ENCODE measurements at places on chromosomes 6 and 20.

- DNase-seq: no peak
These were observed 396.2 kb downstream of the RFPL4B start for GRCh38 chr6:112743323-112743722.

GRCh38 chr20:62979876-62980373 is 26.8 kb downstream of the BHLHE23 start:
- DNase-seq: no peak

DNA sequence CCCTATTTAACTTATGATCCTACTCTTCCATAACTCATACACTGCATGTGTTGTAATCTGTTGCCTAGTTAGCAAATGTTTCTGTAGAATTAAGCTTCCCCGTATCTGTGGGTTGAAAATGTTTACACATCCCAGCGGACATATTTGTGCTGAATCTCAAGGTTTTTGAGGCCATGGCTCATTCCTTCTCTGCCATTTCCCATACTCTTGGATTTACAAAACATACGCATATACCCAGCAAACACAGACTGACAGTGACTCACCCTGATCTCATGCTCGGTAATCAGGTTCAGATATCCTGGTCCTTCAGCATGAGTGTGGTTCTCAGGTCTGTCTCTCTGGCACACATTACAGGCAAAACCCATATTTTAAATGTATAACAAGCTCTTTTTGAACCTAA is 58.7 kb downstream of the AGPAT4 start:
- DNase-seq: peak; percentile 76

DNA sequence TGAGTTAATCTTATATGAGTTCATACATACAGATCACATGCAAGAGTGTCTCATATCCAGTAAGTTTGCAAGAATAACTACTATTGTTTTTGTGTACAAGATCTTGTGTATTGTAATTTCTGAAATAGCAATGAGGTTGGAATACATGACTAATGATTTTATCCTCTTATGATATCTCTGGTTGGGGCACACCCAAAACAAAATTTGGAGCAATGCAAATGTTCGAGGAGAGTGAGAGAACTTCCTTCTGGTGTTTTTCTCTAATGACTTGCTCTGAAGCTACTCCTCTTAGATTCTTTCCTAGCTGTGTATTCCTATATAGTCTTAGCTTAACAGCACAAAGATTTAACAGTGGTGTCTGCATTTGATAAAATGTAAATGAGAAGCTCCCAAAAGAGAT is 252.5 kb downstream of the LAMA2 start:
- no peak for DNase-seq

DNA sequence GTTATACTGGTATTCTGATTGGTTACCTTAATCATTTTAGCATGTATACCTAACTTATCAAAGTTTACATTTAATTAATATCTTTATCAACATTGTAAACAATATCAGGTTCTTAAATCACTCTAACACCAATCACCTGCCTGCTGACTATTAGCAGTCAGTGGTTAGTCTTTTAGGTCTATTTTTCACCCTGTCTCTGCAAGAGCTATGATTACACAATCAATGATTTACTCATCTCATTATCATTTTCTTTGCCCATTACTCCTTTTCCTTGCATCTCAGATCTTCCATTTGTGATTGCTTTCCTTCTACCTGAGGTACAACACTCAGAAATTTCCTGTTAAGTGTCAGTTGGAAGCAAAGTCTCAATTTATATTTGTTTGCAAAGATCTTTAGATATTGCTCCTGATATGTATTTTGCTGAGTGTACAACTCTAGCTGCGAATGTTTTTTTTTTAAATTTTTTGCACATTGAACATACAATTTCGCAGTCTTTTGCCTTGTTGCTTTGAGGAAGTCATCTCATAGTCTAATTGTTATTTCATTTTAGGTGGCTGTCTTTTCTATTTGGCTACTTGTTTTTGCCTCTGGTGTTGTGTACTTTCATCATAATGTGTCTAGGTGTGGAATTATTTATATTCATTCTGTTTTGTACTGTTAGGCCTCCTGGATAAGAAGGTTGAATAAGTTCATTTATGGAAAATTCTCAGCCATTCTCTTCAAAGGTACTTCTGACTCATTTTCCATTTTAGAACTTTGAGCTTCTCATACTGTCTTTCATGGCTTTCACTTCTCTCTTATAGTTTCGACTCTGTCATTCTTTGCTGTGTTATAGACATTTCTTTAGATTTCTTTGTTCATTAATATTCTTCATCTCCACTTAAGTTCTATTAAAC is 104.9 kb upstream of the CEP162 start:
- no peak for DNase-seq

DNA sequence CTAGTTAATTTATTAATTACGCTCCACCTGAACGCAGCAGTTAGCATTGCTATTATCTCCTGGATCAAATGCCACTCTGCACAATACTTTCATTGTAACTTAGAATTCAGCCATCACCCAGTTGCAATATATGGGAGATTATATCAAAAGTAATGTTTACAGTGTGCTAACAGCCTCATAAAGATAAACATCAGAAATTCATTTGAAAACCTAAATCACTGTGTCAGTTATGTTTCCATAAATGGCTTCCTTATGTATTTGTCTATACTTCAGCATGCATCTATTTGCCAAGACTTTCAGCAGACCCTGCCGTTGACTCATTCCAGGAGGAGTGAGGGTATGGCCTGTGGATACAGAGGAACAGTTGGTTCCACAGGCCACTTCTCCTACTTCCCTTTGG is 300.1 kb downstream of the TFAP2B start:
- no peak for DNase-seq

DNA sequence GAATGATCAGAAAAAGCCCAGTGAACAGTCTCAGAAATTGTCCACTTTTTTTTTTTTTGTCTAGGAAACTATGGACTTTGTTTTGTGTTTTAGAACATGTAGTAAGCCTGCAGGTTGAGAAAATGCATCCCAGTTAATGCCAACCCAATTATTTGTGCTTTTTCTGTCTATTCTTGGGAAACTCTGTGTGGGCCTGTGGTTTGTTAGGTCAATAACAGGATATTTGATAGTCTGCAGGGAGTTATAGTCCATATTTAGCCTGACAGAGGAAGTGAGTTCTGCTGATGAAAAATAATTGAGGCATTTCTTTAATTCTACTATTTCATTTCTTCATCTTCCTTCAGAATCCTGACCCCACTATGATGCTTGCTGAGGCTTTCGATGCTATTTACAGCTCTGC is 154.0 kb upstream of the LAMP5 start:
- DNase-seq: no peak

DNA sequence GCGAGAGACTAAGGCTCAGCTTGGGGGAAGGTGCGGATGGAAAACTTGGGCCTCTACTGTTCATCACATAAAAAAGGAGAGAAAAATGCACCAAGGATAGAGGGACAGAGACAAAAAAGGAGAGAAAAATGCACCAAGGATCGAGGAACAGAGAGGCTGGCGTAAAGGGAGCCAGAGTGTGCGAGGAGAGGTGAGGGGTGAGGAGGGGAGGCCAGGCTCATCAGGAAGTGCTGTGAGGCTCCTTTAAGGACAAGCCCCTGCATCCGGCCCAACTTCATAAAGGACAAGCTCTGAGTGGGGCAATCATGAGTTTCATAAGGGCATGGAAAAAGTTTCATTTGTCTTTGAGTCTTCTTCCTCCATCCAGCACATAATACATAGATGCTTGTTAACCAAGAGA is 117.2 kb upstream of the NXT1 start:
- DNase-seq: no peak

DNA sequence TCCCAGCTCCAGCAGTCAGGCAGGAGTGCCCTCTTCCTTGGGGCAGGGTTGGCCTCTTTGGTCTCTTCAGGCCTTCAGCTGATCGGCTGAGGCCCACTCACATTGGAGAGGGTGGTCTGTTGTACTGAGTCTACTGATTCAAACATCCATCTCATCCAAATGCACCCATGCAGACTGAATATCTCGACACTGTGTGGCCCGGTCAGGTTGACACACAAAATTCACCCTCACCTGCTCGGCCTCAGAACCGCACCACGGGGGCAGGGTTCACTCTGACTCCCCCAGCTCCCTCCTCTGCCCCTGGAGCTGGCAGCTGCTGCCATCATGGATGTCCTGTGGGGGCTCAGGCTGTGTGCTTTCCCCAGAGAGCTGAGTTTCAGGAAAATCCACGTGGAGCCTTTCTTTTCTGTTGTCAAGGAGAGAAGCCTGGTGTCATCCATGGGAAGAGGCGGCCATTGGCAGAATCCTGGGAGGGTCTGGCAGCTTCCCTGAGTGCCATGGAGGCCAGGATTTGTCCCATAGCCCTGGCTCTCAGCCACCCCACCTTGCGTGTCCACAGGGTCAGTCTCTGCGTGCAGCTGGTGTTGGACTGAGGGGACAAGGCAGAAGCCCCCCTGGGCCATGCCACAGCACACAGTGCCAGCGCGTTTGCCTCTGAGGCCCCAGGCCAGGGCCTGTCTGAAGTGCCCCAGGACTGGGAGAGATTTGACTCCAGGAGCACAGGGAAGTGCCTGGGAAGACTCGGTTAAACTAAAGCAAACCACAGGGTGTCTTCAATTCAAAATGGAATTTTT is 114.1 kb downstream of the ERMARD start:
- no peak for DNase-seq

GRCh38 chr20:33549229-33549999 is 59.5 kb downstream of the CBFA2T2 start:
- DNase-seq: no peak

DNA sequence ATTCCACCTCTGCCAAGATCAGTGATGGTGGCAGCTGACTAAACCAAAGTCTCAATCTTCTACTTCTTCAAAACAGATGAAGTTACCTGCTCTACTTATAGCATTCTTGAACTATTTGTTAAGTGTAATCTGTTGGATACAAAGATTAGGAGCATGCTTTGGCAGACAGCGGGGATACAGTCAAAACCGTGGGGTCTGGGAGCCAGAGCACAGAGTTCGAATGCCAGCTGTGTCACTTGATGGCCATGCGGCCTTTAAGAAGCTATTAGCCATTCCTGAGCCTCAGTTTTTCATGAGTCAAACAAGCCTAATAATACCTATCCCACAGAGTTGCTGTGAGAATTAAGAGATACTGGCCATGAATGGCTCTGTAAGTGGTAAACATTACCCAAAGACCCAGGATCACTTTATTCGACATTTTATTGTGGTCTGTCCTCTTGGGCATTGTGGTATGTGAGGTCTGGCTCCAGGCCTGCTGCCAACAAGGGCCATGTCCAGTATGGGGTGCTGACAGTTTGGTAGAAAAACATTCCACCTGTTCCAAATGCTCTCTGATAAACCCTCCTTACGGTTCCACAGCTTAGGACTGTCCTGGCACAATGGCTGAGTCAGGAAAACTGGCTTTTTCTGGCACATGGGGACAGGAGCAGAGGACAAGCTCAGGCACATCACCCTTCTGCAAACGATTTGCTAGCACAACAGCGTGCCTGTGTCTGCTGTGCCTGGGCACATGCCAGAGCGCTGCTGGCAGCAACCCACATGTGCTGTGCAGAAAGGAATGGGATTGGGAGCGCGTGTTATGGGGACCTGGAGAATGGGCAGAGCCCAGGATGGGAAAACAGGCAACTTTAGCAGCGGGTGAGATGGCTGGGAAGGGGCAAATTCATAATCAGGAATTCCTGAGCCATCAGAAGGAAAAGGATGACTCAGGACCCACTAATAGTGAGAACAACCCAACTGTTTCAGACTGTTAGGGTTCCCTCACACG is 15.7 kb upstream of the FAM83C start:
- peak; percentile 96 for DNase-seq

DNA sequence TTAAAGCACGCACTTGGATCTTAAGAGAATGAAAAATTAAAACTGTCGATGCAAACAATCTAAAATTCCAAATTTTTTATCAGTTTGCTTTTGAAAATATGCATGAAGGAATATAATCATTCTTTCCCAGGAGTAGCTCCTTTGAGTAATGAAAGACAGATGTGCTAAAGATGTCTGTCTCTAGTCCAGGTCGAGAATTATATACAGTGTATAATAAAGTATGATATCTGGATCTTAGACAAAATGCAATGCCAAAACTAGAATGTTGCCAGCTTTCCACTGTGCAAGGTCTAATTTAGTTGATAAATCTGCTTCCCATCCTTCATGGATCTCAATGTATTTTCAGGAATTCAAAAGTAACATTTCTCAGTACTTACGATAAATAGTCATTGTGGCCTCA is 65.1 kb upstream of the ADGRG6 start:
- DNase-seq: no peak

DNA sequence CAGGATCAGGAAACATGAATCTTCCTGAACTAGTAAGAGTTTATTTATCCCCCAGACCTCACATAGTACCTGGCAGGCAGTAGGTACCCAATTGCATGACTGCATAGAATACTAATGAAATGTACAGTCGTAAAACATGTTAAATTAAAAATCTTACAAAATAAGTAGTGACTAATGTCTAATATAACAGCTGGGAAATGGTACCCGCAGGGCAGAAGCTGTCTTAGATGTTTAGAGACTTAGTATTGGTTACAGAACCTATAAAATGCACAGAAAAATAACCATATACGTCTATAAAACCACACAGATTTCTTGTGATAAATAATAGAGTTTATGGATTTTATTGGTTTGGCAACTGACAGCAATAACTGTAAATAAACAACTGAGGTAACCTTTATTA is 139.1 kb upstream of the GMDS start:
- DNase-seq: no peak

DNA sequence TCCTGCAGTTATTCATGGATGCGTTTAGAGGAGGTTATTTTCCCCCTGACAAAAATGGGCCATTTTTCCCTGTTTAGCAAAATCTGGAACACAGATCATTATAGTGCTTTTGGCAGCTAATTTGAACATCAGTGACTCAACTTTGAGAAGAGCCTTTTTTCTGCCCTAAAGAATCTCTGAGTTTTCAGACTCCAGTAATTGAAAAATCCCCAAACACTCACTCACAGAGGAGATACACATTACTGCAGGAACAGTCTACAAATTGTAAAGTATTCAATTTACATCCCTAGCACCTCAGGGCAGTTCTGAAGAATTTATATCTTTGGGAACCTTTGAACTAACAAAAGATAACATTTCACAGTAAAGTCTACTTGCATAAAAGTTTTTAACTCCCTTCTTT is 966.6 kb upstream of the SLC35B3 start:
- DNase-seq: no peak

DNA sequence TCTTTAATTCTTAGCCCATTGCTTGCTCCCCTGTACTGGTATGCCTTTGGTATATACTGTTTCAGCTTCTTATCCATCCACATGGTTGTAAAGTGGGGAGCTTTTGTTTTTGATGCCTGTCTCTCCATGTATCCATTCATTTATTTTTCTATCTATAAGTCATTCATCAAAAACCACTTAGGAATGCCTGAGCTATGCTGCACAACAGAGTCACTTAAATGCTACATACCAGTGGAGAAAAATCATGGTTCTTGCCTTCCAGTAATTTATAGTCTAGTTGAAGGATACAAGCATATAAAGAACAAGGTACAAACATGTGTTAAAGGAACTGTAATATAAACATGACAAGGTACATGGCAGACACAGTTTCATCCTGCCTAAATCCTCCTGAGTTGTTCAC is 347.3 kb downstream of the NRN1 start:
- DNase-seq: no peak

DNA sequence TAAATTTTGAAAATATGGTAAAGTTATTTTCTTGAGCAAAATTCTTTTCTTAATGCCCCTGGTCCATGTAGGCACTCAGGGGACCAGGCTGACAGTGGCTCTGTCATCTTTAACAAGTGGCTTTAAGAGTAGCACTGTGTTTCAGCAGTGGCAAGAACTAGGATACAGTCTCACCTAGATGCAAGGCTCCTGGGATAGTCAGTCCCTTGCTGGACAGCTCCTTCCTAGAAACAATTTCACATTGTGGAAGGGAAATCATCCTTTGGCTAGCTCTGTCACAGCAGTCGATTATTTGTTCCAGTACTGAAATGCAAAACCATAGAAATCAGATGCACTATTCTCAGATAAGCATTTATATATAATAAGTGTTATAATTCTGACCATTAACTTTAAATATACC is 175.4 kb upstream of the KCNQ5 start:
- DNase-seq: no peak
